Activated CD8-positive, alpha-beta memory T cell treated with anti-CD3 and anti-CD28 coated beads for 4 hours (primary cell): ENCODE measurements at places on chromosomes 1 and 21.

DNA sequence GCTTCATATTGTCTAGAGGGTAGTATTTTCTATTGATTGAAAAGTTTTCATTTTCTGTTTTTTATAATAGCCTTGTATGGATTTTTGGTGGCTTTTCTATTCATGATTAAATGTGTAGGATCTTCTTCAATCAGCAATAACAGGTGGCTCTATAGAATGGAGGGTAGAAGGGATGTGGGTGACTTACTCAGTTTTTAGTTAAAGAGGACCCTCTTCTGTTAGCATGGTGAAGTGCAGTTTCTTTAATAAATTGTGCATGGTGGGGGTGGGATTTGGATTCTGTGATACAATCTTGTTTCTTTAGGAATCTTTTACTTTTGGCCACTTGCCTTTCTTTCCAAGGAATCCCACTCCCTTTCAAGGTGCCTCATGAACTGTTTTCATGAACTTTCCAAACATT, 64.7 kb downstream of the SLC35A3 start:
- DNase-seq = no peak

DNA sequence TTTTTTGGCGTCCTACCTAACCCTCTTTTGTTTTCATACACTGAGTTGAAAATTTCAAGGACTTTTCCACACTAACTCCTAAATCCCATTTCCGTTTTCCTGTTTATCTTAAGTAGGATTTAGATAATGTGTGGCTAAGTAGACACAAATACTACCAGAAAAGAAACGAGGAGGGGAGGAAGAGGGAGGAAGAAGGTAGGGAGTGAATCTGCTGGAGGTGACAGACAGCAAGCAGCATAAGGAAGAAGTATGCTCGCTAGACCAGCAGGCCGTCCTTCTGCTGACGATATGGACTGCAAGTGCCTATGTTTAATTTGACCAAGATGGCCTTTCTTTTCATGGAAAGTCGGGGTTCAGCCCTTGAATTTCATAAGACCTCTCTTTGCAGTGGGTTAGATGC, 256.9 kb upstream of the RAB4A start:
- no peak for DNase-seq

GRCh38 chr1:164017239-164017638, 541.7 kb upstream of the PBX1 start:
- no peak for DNase-seq

GRCh38 chr1:99700020-99700419, 54.1 kb downstream of the PALMD start:
- DNase-seq = no peak

DNA sequence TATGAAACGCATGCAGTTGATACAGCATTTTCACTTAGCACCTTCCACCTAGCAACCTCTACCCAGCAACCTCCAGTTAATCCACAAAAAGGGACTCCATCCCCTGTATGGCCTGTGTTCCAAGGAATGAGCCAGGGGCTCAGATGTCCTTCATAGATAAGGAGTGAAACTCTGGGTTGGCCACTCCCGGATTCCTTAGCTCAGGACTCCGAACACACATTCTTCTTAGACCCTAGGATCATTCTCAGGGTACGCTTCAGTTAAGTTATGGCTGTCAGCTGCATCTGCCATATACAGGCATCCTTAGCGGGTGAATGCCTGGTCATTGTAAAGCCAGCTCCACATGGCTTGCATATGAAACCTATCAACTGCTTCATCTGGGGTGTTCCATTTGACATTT, 15.9 kb upstream of the IFI6 start:
- no peak for DNase-seq

- no peak for DNase-seq
These were observed 110.1 kb upstream of the VAV3 start for GRCh38 chr1:108075055-108075454.

- no peak for DNase-seq
These were observed 32.1 kb downstream of the TRAF5 start for GRCh38 chr1:211358685-211359084.
